ENCODE measurements at places on chromosomes 2 and 18.
A peak's percentile ranks its signal among the peaks of the same experiment; 100 is the strongest.

GRCh38 chr2:25933622-25934021, 48.7 kb downstream of the KIF3C start:
- no peak for DNase-seq

- DNase-seq, result no peak
Observed at GRCh38 chr2:194077366-194077765, 1579.7 kb upstream of the SLC39A10 start.

GRCh38 chr2:63875131-63875527, 33.4 kb downstream of the UGP2 start:
- no peak for DNase-seq

DNA sequence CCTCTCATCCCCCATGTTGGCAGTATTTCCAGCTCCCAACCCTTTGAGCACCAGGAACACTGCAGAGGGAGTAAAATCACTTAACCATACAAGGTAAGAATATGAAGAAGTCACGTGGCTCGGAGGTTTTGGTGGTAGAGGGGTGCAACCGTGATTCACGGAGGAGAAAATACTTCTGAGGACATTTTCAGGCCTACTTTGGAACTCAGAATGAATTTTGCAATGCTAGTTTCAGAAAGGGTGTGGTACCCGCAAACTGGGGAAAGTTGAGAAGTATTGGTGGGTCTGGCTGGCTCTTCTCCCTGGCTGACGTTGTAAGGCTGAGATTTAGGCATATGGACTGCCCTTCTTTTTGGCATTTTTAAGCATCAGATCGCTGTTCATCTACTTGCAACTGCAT, 442 bp downstream of the SERPINB5 start:
- no peak for DNase-seq

DNA sequence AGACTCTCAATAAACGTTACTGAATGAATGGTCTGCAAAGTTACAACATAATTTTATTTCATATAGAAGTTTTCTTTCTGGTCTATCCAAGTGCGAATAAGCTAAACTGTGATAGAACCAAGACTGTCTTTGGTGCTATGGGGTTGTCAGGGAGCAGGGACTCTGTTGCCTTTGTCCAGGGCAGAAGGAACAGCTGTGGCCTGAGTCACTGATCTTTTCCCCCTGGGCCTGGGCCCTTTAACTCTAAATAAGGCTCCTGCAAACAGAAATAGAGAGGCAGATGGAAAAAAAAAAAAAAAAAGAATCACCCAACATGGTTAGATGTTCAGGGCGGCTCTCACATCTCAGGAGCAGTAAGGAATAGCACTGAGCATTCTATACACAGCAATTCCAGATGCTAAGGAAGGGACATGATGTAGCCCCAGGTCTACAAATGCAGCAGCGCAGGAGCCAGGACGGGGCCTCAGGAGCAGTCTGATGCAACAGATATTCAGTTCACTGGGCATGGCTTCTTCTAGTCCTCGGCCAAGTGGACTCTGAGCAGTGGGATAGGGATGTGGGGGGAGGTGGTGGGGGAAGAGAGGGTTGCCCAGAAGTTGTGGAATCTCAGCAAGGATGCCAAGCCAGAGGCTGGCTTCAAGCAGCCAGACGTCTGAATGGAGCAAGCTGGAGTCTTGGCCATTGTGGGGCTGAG, 247.1 kb upstream of the SIX2 start:
- DNase-seq, result no peak

DNA sequence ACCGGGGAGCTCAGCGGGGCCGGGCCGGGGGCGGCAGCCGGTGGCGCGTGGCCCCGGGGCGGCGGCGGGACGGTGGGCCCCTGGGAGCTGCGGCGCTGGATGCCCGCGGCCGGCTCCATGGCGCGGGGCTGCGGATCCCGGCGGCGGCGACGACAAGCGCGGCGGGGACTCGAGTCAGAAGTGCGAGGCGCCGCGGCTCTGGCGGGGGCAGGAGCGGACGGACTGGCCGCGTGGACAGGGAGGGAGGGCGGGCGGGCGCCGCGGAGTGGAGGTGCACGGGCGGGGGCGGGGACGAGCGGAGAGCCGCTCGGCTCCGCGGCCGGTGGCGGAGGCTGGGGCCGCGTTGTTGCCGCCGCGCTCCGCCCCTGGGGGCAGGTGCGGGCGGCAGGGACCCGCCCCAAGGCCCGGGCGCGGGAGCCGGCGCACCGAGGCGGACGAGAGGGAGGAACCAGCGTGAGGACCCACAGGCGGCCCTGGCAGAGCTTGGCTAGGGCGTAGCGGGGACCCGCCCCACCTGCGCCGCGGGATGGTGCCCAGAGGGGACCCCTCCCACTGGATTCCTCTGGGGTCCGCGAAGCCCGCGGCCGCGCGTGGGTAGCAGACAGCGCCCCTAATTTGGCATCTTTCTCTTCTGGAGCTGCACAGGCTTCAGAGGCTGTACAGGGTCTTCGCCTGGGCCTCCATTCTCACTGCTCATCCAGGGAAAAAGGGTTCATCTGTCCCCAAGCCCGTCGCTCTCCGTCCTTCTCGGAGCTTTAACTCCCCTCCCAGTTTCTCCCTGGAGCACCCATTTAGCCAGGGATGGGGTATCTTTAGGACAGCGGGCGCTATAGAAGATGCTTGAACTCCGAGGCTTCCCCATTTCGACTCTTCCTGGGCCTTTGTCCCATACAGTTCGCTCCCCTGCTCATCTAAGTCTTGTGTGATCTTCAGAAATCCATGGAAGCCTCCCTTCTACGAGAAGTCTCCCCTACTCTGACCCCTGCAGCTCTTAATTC, at the start of gene TMEM163:
Gene TMEM163, minus strand, starts transcription at position 184 of the 998 bp plus-strand sequence.
- DNase-seq, result no peak

- DNase-seq, result no peak
Observed at GRCh38 chr18:45774065-45774521, 50.1 kb downstream of the SLC14A1 start.

GRCh38 chr2:236085647-236086046, 82.5 kb downstream of the GBX2 start:
- no peak for DNase-seq

GRCh38 chr2:233464056-233464455, 102.5 kb downstream of the USP40 start:
- DNase-seq, result no peak

- no peak for DNase-seq
Observed at GRCh38 chr2:180625006-180625844, 355.2 kb upstream of the UBE2E3 start.

GRCh38 chr2:237858294-237859081, 935 bp upstream of the RAMP1 start:
- no peak for DNase-seq

DNA sequence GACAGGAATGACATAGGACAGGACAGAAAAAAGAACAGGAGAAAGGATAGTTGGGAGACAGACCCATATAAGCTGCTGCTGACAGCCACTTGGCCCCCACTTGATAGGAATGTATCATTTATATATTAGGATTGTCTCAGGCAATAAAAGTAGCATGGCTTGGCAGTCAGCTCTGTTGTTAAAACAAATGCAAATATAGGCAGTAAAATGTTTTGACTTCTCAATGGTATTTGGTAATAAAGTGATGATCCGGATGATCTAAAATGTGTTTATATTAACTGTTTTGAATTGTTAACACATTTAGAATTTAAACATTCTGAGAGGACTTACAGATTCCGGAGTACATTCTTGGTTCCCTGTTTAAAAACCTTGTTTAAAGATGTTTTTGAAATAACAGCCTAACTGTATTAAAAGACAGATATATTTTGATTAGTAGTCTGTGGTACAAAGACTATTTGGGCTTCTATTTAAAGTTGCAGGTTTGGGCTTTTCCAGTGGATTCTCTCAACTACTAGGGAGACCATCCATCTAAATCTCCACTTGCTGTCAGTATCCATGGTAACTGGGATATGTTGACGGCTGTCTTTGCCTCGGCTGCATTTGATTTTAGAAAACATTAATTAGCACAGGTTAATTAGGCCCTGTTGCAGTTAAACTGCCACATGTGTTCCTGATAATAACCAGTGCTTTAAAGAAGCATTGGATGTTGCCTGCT, 147.6 kb downstream of the ESCO1 start:
- DNase-seq, result no peak

DNA sequence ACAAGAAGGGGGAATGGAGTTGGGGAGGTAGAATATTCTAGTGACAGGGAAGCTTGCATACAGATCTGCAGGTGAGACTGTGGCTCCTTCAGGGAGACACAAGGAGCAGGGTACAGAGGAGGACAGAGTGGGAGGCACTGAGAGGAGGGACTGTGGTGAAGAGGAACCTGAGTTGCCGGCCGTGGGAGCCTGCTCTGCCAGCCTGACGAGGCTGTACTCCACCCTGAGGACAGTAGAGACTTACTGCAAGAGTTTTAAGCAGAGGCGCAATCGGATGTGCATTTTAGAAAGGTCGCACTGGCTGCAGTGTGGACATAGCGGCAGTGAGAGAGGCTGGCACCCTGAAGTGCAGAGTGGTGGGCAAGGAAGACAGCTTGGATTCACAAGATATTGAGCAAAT, 185.8 kb downstream of the GFPT1 start:
- DNase-seq, result no peak

GRCh38 chr2:25190536-25190935, 22.2 kb upstream of the POMC start:
- no peak for DNase-seq

- DNase-seq, result no peak
Observed at GRCh38 chr2:167785606-167786216, 461.7 kb downstream of the STK39 start.

- DNase-seq, result no peak
Observed at GRCh38 chr2:64862623-64863022, 126.6 kb upstream of the SLC1A4 start.

DNA sequence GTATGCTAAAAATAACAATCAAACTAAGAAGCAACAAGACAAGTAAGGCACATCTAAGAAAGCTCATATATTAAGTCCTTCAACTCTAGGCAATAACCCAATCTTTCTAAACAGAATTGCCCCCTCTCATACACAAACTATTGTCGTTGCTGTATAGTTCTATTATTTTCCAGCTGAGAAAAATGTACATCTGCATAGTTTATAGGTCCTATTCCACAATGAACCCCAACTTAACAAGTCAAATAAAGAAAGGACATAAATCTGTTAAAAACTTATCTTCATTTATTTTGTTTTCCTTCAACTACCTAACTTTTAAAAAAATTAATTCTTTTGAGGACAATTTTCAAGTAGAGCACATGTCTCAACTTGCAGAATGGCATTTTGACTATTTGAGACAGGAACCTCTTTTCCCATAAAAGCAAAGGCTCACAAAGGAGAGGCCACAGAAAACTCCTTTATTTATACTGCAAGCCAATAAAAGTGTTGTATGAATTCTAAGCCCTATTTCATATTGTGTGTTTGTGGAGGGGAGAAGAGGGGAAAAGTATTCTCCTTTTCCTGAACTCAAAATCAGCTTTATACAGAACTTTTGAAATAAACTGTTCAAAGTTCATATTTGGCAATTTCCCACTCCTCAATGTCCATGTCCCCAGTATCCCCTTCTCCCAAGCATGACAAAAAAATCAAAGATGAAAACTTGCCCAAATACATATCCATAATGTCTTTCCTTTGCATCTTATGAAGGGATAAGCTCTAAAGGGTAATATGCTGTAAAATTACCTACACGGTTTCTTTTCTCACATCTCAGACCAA, 37.4 kb downstream of the RTN4 start:
- DNase-seq, result no peak

GRCh38 chr2:218186355-218186766, 19.6 kb upstream of the CXCR1 start:
- DNase-seq, result peak; percentile 6

- DNase-seq, result no peak
Observed at GRCh38 chr2:12587729-12588522, 128.8 kb upstream of the TRIB2 start.

DNA sequence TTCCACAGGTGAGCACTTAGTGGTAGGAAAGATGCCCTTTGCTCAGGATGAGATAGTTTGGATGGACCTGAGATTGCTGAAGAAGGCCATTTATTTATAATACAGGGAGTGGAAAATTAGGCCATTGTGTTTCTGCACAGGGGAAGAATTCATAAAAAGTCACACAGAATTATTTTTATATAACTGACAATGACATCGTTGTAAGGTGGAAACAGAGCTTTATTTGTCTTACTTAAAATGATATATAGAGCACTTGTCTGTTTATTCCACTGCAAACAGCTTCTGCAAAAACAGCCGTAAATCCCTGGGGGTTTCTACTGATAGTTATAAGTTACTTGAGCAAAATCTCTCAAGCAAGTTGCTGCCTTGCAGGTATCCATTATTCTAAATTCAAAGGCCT, 158.1 kb upstream of the ZNF521 start:
- no peak for DNase-seq

GRCh38 chr2:222296911-222297599, 1.7 kb downstream of the PAX3 start:
- DNase-seq, result no peak

DNA sequence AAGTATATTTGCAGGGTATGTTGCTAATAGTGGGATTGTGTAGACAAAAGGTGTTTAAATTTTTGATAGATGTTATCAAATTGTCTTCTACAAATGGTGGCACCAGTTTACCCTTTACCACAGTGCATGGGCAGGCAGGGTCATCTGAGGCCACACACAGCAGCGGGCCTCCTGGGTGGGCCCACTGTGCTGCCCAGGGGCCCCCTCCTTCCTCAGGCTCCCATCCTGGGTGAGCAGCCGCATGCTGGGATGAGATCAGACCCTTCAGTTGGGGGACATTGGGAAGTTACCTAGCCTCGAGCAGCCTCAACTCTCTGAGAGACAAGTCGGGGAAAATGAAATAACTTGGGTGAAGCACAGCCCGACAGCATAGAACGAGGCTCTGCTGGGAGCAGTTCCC, 9.7 kb downstream of the MYO7B start:
- no peak for DNase-seq

DNA sequence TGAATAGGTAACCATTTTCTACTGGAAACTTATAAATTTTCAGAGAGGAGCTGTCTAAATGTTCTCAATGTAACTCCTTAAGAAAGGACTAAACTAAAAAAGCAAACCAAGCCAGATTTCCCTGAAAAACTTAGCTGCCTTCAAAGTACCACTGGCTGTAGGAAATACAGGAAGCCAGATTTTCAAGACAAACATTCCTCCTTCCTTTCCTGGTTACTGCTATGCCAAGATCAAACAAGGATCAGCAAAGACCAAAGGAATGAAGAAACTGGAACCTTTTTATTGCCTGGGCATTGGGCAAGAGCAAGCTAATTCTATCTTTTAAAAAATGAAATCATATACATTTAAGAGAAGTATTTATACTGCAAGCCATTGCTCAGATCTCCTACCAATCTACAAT, 212.7 kb downstream of the DYM start:
- no peak for DNase-seq

DNA sequence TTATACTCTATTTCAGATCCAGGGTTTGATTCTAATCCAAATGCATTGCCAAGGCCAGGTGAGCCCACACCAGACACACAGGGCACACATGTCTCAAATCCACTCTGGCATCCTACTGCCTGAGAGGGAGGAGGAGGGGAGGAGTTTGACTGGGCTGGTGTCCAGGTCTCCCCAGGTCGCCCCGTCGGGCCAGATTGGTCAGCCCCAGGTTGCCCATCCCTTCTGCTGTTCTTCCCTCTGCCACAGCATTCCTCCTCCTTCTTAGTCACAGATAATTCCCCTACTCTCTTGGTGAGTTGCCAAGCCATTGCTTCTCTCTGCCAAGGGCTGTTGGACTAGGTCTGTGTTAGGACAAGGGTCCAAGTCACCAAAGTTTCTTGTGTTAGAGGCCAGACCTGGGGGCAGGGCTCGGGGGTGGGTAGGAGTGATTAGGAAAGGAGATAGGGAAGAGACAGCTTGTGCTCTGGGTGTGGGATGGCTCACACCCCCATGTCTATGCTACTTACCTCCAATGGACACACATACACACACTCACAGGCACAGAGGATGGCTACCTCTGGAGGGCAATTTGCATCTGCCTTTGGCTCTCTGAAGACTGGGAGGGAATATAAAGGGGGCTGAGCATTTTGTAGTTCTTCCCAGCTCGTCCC, 2.5 kb upstream of the EGR4 start:
- no peak for DNase-seq

GRCh38 chr2:16383411-16383810, 282.2 kb downstream of the CYRIA start:
- no peak for DNase-seq

Data from stimulated activated CD8-positive, alpha-beta memory T cell treated with anti-CD3 and anti-CD28 coated beads, Interleukin-15, amount 100 ng/mL, for 24 hours (primary cell).